ENCODE measurements at places on chromosomes 13 and 19.
A peak's percentile ranks its signal among the peaks of the same experiment; 100 is the strongest.

- DNase-seq: peak; percentile 79
Observed at GRCh38 chr13:30881191-30881651, 24.9 kb upstream of the MEDAG start.

DNA sequence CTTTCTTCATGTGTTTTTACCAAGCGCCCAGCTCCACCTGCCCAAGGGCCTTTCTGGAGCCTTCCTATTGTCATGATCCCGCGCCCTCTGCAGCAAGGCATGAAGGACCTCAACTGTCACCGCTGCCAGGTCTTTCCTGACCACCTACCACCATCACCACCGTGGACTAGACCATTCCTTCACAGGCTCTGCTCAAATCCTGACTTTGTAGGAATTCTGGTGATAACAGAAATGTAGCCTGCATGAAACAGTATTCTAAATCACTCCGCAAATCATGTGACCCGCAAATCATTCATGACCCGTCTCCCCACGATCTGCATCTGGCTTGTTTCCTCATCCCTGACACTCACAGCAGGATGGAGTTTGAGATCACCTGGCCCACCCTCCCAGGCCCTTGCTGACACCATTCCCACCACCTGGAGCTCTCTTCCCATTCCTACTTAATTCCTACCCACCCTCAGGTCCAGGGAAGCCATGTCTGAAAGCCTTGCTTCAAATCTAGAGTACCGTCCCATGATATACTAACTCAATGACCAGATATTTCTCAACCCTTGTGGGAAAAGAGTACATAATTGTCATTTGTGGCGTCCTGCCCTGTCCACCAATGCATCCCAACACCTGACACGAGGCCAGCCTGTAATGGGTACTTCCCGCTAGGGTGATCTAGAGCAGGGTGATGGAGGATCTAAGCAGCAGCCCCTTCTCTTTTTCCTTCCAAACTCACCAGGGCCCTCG, 1.3 kb downstream of the UBE2S start:
- peak; percentile 27 for DNase-seq

GRCh38 chr13:95573221-95573620, 20.7 kb downstream of the CLDN10 start:
- no peak for DNase-seq

DNA sequence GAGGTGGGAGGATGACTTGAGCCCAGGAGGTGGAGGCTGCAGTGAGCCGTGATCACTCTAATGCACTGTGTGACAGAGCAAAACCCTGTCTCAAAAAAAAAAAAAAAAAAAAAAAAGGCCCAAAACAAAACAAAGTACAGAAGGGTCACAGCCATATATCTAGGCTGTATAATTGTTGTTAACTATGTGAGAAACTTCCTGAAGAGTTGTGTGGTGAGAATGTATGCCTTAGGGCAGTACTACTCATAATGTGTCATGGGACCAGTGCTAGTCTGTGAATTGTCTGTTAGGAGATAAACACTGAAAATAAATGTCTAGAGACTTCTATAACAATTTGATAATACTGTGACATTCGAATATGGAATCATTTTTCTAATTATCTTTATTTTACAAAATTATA, 43.1 kb downstream of the PAN3 start:
- DNase-seq: no peak

- no peak for DNase-seq
Observed at GRCh38 chr13:31172001-31172400, 10.3 kb upstream of the HSPH1 start.

- no peak for DNase-seq
Observed at GRCh38 chr13:26025196-26025595, 26.6 kb downstream of the SHISA2 start.

All from femur (tissue), 1 donor.